CD4-positive, alpha-beta T cell treated with Interleukin-4 for 4 hours (primary cell): ENCODE measurements at places on chromosomes 12 and 14.

- no peak for DNase-seq
Observed at GRCh38 chr12:28866296-28866695, 282.8 kb upstream of the FAR2 start.

DNA sequence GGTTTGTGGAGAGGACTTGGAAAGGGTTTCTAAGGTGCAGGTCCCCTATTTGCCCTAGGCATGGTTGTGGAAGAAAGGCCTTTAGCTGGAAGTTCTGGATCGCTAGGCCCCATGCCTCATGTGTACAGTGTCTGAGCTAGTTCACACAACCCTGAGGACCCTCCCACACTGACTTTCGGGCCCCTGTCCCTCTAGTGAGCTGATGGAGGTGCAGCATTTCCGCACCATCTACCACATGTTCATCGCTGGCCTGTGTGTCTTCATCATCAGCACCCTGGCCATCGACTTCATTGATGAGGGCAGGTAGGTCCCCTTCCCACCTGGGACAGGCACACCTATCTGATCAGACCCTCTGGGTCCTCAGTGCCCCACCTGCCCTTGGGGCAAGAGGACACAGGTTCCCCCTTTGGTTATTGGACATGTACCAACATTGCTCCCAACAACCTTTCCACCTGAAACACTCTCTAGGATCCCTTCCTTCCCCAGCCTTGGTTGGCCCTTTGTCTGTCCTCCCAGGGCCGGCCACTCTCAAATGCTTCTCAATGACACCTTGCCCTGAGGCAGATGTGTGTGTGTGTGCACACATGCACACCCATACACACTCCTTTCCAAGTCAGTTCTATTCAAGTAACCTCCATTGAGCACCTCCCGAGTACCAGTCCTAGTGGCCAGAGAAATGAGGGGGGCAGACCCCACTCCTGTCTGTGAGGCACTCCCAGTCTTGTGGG, 2.6 kb downstream of the SOAT2 start:
- DNase-seq, result no peak

- no peak for DNase-seq
Observed at GRCh38 chr14:106652494-106652893, 1126.1 kb downstream of the TMEM121 start.

- no peak for DNase-seq
Observed at GRCh38 chr12:79364197-79364596, 326.6 kb downstream of the PAWR start.

- DNase-seq, result no peak
Observed at GRCh38 chr12:121715862-121716435, 3.4 kb downstream of the TMEM120B start.

DNA sequence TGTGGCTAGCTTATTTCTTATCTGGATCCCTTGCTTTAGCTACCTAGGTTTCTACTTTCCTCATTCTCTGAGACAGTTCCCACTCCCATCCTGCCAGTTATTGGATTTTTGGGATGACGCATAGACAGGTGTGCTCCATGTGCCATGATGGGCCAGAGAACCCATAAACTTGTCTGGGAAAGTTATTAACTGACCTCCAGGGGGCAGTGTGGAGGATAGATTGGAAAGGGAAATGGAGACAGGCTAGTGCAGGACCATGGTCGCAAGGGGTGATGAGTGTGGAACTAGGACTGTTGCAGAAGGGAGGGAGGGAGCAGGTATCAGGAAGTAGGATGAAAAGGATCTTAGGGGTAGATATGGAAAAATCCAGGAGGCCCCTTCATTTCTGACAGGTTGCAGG, 80.3 kb downstream of the ESRRB start:
- peak; percentile 13 for DNase-seq

- no peak for DNase-seq
Observed at GRCh38 chr14:54480830-54481562, 7.8 kb downstream of the GMFB start.

DNA sequence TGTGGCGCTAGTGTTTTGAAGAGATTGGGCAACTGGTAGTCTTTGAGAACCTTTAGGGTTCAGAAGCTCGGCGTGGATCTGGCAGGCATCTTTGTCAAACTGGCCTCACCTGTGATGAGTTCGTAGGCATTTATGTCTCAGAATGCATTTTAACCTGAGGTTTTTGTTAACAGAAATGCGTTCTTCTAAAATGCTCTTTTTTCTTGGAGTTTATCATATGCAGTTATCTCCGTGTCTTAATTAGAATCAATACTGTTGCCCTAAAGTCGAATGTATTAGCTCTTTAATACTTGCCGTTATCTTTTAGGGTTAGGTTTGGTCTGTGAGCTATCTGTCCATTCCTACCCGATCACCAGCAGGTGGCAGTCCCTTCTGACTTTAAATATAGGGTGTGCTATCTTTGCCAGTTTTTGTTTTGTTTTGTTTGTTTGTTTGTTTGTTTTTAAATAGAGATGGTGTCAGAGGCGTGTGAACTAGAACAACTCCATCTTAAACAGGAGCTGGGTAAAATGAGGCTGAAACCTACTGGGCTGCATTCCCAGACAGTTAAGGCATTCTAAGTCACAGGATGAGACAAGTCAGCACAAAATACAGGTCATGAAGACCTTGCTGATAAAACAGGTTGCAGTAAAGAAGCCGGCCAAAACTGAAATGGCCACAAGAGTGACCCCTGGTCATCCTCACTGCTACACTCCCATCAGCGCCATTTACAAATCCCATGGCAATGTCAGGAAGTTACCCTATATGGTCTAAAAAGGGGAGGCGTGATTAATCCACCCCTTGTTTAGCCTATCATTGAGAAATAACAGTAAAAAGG, 1.4 kb downstream of the ATF1 start:
- DNase-seq, result peak; percentile 62

DNA sequence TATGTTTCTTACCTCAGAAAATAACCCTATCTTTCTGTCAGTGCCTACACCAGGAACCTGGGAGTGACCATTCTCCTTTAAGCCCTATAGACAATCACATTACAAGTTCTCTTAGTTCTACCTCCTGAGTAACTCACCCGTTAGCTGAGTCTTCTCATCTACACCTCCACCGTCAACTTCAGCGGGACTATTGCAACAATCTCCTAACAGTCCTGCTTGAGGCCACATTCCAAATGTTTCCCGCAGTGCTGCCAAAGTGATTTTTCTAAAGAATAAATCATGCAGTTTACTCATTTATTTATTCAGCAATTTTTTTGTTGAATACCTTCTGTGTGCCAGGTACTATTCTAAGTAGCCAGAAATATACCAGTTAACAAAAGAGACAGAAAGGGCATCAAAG, 285.0 kb upstream of the GRIP1 start:
- DNase-seq, result no peak

DNA sequence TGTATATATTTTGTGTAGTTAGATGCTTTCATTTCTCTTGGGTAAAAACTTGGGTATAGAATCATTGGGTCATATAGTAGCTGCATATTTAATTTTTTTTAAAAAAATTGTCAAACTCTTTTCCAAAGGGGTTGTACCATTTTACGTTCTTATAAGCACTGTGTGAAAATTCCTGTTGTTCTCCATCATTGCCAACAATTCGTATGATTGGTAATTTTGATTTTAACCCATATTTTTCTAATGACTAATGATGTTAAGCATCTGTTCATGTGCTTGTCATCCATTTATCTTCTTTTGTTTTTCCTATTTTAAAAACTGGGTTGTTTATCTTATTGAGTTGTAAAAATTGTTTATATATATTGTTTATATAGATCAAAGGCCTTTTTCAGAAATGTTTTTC, 77.4 kb downstream of the OTOGL start:
- no peak for DNase-seq

- no peak for DNase-seq
Observed at GRCh38 chr14:90405755-90406154, 8.9 kb downstream of the CALM1 start.

GRCh38 chr12:121003650-121004049, 12.6 kb downstream of the C12orf43 start:
- DNase-seq, result no peak

DNA sequence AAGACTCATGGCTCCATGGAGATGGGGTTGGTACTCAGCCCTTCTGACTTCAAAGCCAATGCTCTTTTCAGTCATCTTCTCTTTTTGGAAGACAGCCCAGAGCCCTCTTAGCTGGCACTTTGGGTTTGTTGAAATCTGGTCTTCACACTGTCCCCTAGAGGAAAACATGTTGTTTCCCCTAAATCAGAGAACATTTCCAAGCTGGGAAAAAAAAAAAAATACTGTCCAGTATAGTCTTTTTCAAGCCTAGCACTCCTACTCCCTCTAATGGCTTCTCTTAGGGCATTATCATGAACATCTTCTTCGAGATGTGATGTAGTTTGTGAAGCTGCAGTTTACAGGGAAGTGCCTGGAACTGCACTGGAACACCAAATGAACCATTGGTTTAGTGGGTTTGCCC, 3.0 kb upstream of the ZC3H14 start:
- DNase-seq, result no peak

GRCh38 chr12:19572920-19573558, 133.7 kb downstream of the AEBP2 start:
- peak; percentile 31 for DNase-seq

GRCh38 chr12:25364529-25365339, 114.0 kb upstream of the KRAS start:
- DNase-seq, result no peak

- no peak for DNase-seq
Observed at GRCh38 chr12:9388379-9388778, 180.2 kb upstream of the PZP start.

GRCh38 chr12:3595721-3596120, 104.7 kb downstream of the PRMT8 start:
- no peak for DNase-seq

GRCh38 chr14:66315548-66315947, 170.6 kb upstream of the CCDC196 start:
- DNase-seq, result no peak

DNA sequence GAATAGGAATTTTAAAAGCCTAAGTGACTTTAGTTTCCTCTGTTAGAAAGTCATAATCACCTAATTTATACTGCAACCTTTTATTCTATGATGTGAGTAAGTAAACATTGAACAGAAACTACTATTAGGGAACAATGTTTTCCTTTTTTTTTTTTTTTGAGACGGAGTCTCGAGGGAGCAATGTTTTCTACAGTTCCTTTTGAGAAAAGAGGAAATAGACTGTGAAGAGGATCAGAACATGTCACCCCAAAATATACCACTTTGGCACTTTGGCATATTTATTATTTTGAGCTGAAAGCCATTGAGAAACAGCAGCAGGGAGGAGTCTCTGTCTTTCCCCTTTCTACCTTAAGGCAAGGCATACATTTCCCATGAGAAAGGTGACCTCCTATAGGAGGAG, 162.7 kb upstream of the CNOT2 start:
- DNase-seq, result no peak

GRCh38 chr12:89160716-89161123, 191.6 kb downstream of the DUSP6 start:
- no peak for DNase-seq

GRCh38 chr12:88591343-88591742, 11.1 kb upstream of the KITLG start:
- DNase-seq, result no peak

- DNase-seq, result no peak
Observed at GRCh38 chr14:95197551-95197950, 40.2 kb upstream of the DICER1 start.

DNA sequence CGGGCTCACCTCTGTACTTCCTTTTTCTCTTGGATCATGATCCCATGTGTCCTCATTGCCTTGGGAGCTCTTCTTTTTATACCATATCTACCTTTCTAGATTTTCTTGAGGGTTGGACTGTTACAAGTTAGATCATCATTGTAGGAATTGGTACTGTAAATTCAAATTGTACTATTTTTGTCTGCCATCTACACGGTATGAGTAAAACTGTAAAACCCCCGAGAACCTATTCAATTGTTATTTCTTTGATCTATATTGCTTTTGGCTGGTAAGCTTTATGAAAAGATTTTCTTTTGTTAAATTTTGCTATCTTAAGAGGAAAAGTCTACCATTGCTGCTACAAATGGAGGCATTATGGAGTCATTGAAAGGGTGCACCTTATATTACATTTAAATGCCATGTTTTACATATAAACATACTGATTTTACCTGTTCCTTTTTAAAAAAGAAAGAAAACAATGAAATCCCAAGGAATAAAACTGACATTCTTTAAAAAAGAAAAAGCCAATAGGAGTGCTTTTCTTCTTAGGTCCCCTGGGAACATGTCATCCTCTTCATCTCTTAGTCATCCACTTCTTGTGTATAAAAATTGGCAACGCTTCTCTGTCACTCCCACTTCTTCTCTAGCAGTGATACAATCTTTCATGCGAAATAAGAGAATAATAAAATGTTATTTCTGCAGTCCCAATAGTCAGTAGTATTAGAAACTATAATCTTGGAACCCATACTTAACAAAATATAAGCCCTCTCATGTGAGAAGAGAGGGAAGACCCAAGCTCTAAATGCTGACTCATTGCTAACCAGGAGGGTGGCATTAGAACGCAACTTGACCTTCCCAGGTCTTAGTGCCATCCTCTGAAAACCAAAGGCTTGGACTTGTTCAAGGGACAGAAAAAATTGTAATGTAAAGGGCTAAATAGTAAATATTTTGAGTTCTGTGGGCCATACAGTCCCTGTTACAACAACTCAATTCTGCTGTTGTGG, 20.4 kb downstream of the RGS6 start:
- no peak for DNase-seq

GRCh38 chr12:132761032-132761920, at the start of gene ANKLE2:
Gene ANKLE2, minus strand, starts transcription at chr12:132761832. Its CDS starts 34 bp downstream, at chr12:132761798.
- DNase-seq, result peak; percentile 41

DNA sequence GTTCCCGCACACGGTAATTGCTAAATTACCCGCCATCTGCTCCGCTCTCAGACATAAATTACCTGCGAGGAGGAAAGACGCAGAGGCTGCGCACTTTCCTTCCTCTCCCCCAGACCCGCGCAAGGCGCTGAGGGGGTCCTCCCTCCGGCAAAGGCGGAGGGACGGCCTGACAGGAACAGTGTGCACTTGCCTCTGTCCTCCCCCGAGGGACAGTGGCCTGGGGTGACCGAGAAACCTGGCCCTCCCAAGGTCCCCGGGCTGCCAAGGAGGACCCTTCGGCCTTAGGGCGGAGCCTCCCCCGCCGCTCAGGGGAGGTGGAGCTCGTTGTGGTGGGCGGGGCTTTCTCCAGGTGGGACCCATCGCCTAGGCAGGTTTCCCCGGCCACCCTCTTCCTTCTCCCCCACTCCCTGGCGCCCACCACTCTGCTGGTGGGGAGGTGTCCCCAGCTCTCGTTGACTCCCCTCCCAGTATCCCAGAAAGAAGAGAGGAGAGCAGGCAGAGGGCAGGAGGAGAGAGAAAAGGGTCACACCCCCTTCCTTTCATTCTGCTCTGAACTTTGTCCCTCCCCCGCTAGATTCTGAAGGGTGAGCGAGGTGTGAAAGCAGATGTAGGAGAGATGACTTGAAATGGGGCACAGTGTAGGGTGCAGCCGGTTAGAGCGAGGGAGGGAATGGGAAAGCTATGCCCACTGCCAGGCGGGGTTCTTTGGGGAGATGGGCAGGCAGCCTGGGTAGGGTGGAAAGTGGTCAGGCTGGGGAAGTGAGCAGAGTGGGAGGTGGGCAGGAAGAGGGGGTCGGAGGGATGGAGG, 11.4 kb upstream of the CALCOCO1 start:
- peak; percentile 21 for DNase-seq
